ENCODE measurements at places on chromosomes 4 and X. TPM values are rescaled to one million over a fixed set of nuclear protein-coding genes. Genes with fewer than 3 reads are reported as not detected.

The SASH3 gene
- not detected for total RNA-seq

The PCDH10 gene
- total RNA-seq, result 0.11 TPM

The LRP2BP gene
- 0.08 TPM for total RNA-seq

The STS gene
- total RNA-seq, result 2.4 TPM

The UBL4A gene
- total RNA-seq, result 71.1 TPM
